ENCODE measurements at places on chromosomes 1 and 21.

- no peak for DNase-seq
Measured at GRCh38 chr1:184215274-184215925, 163.9 kb downstream of the TSEN15 start.

DNA sequence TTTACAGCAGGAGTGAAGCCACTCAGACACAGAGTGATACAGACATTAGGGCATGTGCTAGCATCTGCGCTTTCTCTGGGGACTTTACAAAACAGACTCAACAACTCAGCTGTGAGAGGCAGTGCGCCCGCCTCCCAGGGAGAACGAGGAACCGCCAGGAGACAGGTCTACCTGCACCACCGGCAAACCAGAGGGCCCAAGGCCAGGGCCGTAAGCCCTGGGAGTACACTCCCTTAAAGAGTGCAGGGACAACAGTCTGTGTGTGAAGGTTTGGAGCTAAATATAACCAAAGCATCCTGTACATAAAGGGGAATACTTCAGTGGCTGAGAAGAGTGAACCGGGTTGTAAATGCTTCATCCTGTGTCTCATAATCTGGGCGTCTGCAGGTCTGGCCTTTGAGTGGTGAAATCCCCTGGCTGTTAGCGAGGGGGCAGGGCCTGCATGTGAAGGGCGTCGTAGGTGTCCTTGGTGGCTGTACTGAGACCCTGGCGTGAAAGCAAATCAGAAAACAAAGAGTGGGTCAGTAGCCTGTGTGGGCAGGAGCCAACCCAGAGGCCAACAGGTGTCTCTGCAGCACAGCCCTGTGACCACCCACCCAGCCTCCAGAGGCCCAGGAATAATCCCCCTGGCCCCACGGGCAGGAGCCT, 86.9 kb downstream of the CD247 start:
- no peak for DNase-seq

GRCh38 chr1:215794156-215794555, 227.1 kb downstream of the KCTD3 start:
- no peak for DNase-seq

- DNase-seq, result no peak
Measured at GRCh38 chr1:84307398-84307797, 5.9 kb downstream of the SAMD13 start.
